ENCODE measurements at places on chromosomes 7 and 10. TPM values are rescaled to one million over a fixed set of nuclear protein-coding genes. Genes with fewer than 3 reads are reported as not detected.

- H3K27me3 ChIP-seq, result peaks cover 8% of the 10 kb centered on the region
- no peak overlapping the region for H3K27ac ChIP-seq
- H3K4me3 ChIP-seq, result no peak overlapping the region
- H3K36me3 ChIP-seq, result no peaks in the 10 kb centered on the region
- H3K4me1 ChIP-seq, result no peaks in the 10 kb centered on the region
Measured at GRCh38 chr7:156218544-156219306, 406.5 kb upstream of the SHH start.

GRCh38 chr7:149598721-149599308 lies 101.2 kb upstream of the ZNF746 start:
- no peak overlapping the region for H3K27ac ChIP-seq
- no peak overlapping the region for H3K4me3 ChIP-seq
- H3K4me1 ChIP-seq, result no peaks in the 10 kb centered on the region

GRCh38 chr7:92057375-92057774 lies 76.9 kb downstream of the CYP51A1 start:
- no peak overlapping the region for H3K4me3 ChIP-seq
- peaks cover 24% of the 10 kb centered on the region for H3K36me3 ChIP-seq
- DNase-seq, result no peak

DNA sequence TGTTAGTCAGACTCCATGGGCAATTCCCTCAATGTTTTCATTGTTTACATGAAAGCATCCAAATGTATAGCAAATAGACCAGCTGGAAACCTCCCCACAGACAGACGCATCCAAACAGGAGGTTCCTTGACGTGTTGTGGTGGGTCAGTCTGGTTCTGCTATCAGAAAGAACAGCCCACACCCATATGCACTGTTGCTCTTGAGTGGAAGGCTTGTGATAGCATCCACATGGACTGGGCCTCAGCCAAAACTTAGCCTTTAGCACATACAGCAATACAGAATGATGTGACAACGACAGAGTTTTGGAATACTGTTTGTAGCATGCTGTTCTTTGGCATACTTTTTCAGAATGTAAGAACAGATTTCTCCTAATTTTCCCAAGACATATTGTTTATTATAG lies 299.2 kb upstream of the ETV1 start:
- DNase-seq, result no peak
- H3K36me3 ChIP-seq, result no peaks in the 10 kb centered on the region
- H3K27ac ChIP-seq, result no peak overlapping the region
- H3K4me1 ChIP-seq, result no peaks in the 10 kb centered on the region
- H3K27me3 ChIP-seq, result no peaks in the 10 kb centered on the region
- H3K4me3 ChIP-seq, result no peak overlapping the region

- no peak overlapping the region for H3K27ac ChIP-seq
- no peaks in the 10 kb centered on the region for H3K36me3 ChIP-seq
- no peak overlapping the region for H3K4me3 ChIP-seq
- no peak for DNase-seq
Measured at GRCh38 chr10:120727001-120727400, 124.2 kb upstream of the WDR11 start.

GRCh38 chr10:73785721-73786511 lies 510 bp downstream of the ZSWIM8 start:
- H3K27ac ChIP-seq, result peak overlapping the region; percentile 90
- H3K4me3 ChIP-seq, result peak overlapping the region; percentile 67
- peak; percentile 73 for DNase-seq
- H3K4me1 ChIP-seq, result peaks cover 48% of the 10 kb centered on the region
- H3K27me3 ChIP-seq, result no peaks in the 10 kb centered on the region

GRCh38 chr10:35641676-35642034 lies 441 bp downstream of the FZD8 start:
- no peak for DNase-seq
- H3K4me3 ChIP-seq, result peak overlapping the region; percentile 76
- H3K27me3 ChIP-seq, result peaks cover 15% of the 10 kb centered on the region
- peak overlapping the region; percentile 88 for H3K27ac ChIP-seq
- no peaks in the 10 kb centered on the region for H3K36me3 ChIP-seq
- peaks cover 39% of the 10 kb centered on the region for H3K4me1 ChIP-seq

DNA sequence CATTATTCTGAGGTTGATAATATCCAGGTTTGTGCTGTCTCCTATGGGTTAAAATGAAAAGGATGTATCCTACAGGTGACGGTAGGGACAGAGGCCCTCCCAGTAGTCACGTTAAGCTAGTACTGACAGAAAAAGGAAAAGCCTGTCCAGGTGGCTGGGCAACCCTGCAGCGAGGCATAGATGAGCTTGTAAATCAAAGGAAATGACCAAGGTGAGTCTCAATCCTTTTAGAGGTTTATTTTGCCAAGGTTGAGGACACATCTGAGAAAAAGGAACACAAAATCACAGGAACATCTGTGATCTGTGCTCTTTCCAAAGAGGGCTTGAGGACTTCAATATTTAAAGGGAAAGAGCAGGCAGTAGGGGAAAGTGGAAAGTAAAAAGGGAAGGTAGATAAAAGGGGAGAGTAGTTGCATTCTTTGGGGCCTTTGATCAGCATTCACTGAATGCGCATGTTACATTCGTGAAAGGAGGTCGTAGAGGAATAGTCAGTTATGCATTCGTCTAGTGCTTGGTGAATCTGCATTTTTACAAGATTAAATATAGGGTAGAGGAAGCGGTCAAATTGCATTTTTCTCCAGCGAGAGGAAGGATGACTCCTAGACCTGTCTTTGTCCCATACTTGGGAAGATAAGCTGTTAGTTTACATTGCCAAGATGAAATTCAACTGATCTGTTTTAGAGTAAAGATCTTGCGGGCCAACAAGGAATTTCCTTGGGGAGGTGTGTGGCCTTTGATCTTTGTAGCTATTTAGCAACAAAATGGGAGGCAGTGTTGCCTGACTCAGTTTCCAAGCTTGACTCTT lies 884 bp upstream of the GSTO1 start:
- H3K4me3 ChIP-seq, result peak overlapping the region; percentile 75
- H3K36me3 ChIP-seq, result peaks cover 17% of the 10 kb centered on the region
- H3K4me1 ChIP-seq, result peaks cover 40% of the 10 kb centered on the region
- no peaks in the 10 kb centered on the region for H3K27me3 ChIP-seq

- DNase-seq, result peak; percentile 59
- H3K27me3 ChIP-seq, result no peaks in the 10 kb centered on the region
- peak overlapping the region; percentile 62 for H3K27ac ChIP-seq
- H3K4me3 ChIP-seq, result no peak overlapping the region
Measured at GRCh38 chr10:97406064-97406463, 4.9 kb upstream of the RRP12 start.

DNA sequence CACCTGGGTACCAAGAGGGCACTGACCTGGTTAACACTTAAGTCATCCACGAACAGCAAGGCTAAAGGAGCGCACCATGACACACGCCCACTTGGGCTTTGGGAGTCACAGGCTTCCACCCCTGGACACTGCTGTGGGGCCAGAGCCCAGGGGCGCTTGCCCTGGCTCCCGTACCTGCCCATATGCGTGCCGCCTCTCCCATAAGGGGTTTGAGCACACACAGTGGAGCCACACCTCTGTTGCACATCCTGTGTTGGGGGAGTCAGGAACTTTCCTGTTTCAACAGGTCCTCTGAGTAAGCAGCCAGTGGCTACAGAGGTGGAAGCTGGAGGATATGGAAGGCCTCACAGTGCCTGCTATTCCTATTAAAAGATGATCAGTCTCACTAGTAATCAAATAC lies 152.0 kb downstream of the REEP3 start:
- no peaks in the 10 kb centered on the region for H3K27me3 ChIP-seq
- H3K4me1 ChIP-seq, result peaks cover 24% of the 10 kb centered on the region
- no peak for DNase-seq
- H3K36me3 ChIP-seq, result no peaks in the 10 kb centered on the region
- H3K27ac ChIP-seq, result no peak overlapping the region

GRCh38 chr7:115356139-115356746 lies 434.3 kb downstream of the MDFIC start:
- H3K4me3 ChIP-seq, result no peak overlapping the region
- H3K27me3 ChIP-seq, result no peaks in the 10 kb centered on the region
- DNase-seq, result no peak
- H3K36me3 ChIP-seq, result no peaks in the 10 kb centered on the region
- no peaks in the 10 kb centered on the region for H3K4me1 ChIP-seq
- H3K27ac ChIP-seq, result no peak overlapping the region

- DNase-seq, result no peak
- H3K4me3 ChIP-seq, result no peak overlapping the region
- no peak overlapping the region for H3K27ac ChIP-seq
- H3K4me1 ChIP-seq, result no peaks in the 10 kb centered on the region
Measured at GRCh38 chr10:62511656-62512055, 137.5 kb downstream of the ZNF365 start.

GRCh38 chr10:17783751-17784150 lies 25.4 kb upstream of the MRC1 start:
- no peak for DNase-seq
- no peak overlapping the region for H3K4me3 ChIP-seq
- H3K27ac ChIP-seq, result no peak overlapping the region

GRCh38 chr10:130709415-130709814 lies 573.2 kb downstream of the GLRX3 start:
- H3K36me3 ChIP-seq, result no peaks in the 10 kb centered on the region
- H3K27me3 ChIP-seq, result peaks cover 9% of the 10 kb centered on the region
- no peak for DNase-seq
- H3K27ac ChIP-seq, result no peak overlapping the region
- no peaks in the 10 kb centered on the region for H3K4me1 ChIP-seq

DNA sequence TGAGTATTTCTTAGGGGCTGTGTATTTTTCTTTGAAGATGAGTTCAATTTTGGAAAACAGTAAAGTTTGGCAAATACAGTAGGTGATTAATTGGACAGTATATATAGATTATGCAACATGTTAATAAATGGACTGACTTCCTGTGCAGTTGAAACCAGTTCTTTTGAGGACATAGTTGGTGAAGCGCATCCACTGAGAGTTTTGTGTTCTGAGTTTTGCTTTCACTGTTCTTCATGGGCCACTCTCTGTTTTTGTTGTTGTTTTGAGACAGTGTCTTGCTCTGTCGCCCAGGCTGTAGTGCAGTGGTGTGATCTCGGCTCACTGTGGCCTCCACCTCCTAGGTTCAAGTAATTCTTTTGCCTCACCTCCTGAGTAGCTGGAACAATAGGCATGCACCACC lies 109.0 kb downstream of the SDHAF3 start:
- no peaks in the 10 kb centered on the region for H3K4me1 ChIP-seq
- no peak overlapping the region for H3K27ac ChIP-seq
- no peak for DNase-seq
- H3K4me3 ChIP-seq, result no peak overlapping the region
- no peaks in the 10 kb centered on the region for H3K27me3 ChIP-seq

GRCh38 chr10:101044117-101044516 lies 13.1 kb downstream of the SFXN3 start:
- DNase-seq, result peak; percentile 3
- H3K36me3 ChIP-seq, result peaks cover 14% of the 10 kb centered on the region
- H3K4me3 ChIP-seq, result no peak overlapping the region
- H3K27me3 ChIP-seq, result peaks cover 32% of the 10 kb centered on the region
- H3K4me1 ChIP-seq, result peaks cover 26% of the 10 kb centered on the region
- peak overlapping the region; percentile 86 for H3K27ac ChIP-seq

GRCh38 chr7:98165827-98166667 lies 45.2 kb upstream of the BHLHA15 start:
- no peaks in the 10 kb centered on the region for H3K27me3 ChIP-seq
- DNase-seq, result peak; percentile 80
- H3K4me1 ChIP-seq, result no peaks in the 10 kb centered on the region
- H3K27ac ChIP-seq, result no peak overlapping the region

DNA sequence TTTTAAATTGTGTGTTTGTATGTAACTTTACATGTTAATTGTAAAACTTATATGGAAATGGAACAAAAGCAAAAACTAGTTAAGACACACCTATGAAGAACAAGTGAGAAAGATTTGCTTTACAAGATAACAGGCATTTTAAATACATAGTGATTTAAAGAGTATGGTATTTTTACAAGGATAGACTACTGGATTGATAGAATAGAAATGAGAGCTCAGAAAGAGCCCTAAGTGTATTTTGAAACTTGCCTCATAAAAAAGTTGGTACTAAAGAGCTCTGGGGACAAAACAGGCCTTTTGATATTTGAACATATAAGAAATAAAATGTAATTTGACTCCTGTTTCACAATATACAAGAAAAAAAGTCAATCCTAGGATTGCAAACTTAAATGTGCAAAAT lies 928.4 kb downstream of the REEP3 start:
- DNase-seq, result no peak
- H3K36me3 ChIP-seq, result no peaks in the 10 kb centered on the region
- H3K27ac ChIP-seq, result no peak overlapping the region
- H3K4me3 ChIP-seq, result no peak overlapping the region
- H3K4me1 ChIP-seq, result no peaks in the 10 kb centered on the region
- H3K27me3 ChIP-seq, result no peaks in the 10 kb centered on the region

DNA sequence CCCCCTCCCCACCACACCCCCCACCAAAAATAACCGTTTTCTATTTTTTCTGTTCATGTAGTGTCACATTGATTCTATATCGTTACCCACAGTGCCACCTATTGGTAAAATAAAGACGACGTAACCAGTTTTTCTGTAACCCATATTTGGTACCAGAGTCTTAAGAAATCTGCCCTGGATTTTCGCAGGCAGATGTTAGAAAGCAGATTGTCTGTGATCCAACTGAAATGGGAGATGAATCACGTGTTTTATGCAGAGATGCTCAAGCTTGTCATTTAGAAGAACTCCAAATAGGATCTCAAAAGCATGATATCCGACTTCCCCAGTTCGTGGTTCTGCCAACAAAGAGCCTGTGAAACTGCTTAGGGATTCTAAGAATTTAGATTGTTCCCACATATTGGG lies 261.1 kb upstream of the CSTF2T start:
- H3K27ac ChIP-seq, result no peak overlapping the region
- H3K27me3 ChIP-seq, result no peaks in the 10 kb centered on the region
- DNase-seq, result no peak
- H3K4me1 ChIP-seq, result no peaks in the 10 kb centered on the region
- H3K4me3 ChIP-seq, result no peak overlapping the region
- H3K36me3 ChIP-seq, result no peaks in the 10 kb centered on the region

Gene VWA2
- total RNA-seq, result 10.6 TPM

Gene GATA3
- total RNA-seq, result 4.6 TPM

Gene TSPAN12
- 43.6 TPM for total RNA-seq

Gene ADCYAP1R1
- 2.9 TPM for total RNA-seq

Gene PIK3CG
- total RNA-seq, result 14.9 TPM

Gene CPA1
- total RNA-seq, result 0.30 TPM

Gene TMEM196
- not detected for total RNA-seq

Gene SLC13A4
- 0.27 TPM for total RNA-seq

Gene NT5C3A
- total RNA-seq, result 30.3 TPM

Gene FAM221A
- 10.3 TPM for total RNA-seq

Gene KCNK18
- not detected for total RNA-seq

Gene SPDYE11
- not detected for total RNA-seq

Gene PVRIG
- not detected for total RNA-seq

Data from lower lobe of right lung (tissue), 2 donors.